ENCODE measurements at places on chromosomes 1 and 21.
A peak's percentile ranks its signal among the peaks of the same experiment; 100 is the strongest.

GRCh38 chr1:234862944-234863515, 253.1 kb upstream of the IRF2BP2 start:
- peak; percentile 72 for DNase-seq

GRCh38 chr1:184843732-184844495, 89.3 kb upstream of the EDEM3 start:
- DNase-seq = no peak

- DNase-seq = no peak
These were observed 8.6 kb downstream of the GPR137B start for GRCh38 chr1:236150986-236151385.

- no peak for DNase-seq
These were observed 898 bp downstream of the MFSD2A start for GRCh38 chr1:39955547-39956539.

GRCh38 chr1:170664828-170665612, 1.1 kb downstream of the PRRX1 start:
- no peak for DNase-seq

DNA sequence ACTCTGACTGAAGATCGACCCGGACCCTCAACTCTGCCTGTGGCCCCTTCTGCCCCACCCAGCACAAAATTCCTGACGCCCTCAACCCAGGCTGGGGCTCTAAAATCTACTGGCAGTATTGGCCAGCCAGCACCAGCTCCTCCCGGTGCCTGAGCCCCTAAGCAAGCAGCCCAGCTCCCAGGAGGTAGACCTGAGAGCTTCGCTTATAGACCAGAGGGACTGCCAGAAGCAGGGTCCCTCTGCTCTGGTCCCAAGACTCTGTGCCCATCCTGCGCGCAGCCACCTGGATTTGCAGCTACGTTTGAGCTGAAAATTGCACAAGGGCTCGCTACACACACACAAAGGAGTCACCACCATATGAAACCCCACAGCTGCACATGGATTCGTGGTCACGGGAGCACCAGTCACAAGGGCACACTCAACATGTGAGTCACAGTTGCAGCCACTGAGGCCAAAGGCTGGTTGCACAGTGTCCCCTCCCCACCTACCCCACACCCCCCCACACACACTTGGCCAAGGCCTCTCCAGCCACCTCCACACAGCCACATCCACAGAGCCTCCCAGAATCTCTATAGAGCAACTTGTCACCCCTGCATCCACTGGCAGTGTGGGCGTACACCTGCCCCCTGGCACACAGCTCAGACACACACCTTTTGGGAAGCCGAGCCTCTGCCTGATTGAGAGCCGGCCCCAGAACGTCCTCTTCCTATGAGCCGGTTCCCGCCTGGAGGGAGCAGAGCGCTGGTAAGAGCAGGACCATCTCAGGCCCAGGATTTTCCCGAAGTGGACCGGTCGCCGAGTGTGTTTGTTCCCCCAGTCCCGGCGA, 1.1 kb upstream of the DMBX1 start:
- no peak for DNase-seq

- no peak for DNase-seq
These were observed 17.8 kb upstream of the EPHA2 start for GRCh38 chr1:16173447-16174260.

DNA sequence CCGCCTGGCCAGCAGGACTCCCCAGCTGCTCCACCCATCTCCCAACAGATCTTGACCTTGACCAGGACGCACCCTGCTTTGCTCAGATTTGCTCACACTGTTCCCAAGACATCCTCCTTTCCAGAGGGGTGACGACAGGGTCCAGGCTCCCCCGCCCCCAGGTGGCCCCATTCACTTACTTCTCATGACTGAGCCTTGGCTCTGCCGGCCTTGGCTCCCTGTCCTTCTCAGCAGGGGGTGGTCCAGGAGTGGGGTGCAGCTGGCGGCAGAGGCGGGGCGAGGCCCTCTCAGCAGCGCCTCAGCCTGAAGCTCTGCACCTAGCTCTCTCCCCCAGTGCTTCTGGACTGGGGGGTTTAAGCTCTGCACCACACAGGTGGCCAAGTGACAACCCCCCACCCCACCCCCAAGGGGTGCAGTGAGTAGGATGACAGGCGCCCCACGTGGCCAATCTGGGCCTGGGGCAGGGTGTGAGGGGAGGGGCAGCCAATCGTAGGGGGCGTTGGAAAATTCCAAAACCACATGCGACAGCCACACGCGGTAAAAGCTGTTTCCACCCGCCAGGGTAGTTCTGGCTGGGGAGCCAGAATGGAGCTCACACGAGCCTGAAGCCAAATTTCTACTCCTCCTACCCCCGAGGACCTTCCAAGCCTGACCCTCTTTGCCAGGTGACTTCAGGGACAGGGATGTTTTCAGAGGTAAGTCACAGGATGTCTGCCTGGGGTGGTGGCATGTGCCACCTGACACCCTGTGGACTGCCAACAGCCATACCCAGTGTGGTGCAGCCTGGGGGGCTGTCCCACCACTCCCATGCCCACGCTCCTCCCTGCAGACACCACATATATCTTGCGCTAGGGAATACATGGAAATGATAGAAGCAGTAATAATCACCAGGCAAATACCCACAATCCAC, 5.6 kb downstream of the RORC start:
- DNase-seq = no peak

DNA sequence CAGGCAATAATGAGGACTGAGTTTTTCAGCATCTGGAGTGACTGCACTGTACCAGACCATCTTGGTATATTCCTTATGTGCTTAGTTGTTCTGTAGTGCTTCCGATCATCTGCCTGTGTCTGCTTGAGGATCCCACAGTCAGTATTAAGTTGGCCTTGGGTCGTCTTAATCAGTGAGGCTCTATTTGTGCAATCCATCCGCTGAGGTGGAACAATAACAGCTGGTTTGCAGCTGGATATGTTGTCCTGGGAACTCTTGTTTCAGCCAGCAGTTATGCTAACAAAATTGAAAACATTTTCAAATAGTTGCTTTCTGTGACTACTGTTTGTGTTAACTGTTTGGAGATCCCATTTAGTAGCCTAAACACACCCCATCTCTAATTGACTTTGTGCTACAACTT, 73.7 kb downstream of the LAMC1 start:
- no peak for DNase-seq

DNA sequence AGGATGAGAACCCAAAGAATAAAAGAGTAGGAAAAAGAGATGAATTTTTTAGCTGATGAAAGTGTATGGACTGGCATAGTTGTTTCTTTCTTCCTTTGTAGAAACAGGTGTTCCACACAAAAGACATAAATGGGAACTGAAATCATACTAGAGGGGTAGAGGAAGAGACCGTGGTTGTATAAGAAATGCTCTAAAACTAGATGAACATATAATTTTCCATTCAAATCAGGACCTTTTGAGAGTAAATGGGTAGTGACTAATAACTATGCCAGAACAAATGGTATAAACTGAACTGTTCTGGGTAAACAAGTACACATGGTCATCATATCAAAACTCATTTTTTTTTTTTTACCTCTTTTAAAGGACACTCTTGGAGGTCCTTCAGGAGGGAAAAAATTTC, 344.2 kb downstream of the VAV3 start:
- no peak for DNase-seq

- DNase-seq = peak; percentile 73
These were observed 15.6 kb upstream of the CHIA start for GRCh38 chr1:111275079-111275478.

Data from putamen (tissue), 1 donor.